Cerebellar nuclear complex (tissue), 1 donor: ENCODE measurements at places on chromosomes 16 and 17.

- DNase-seq = no peak
Measured at GRCh38 chr17:44775838-44776621, 17.2 kb downstream of the ADAM11 start.

DNA sequence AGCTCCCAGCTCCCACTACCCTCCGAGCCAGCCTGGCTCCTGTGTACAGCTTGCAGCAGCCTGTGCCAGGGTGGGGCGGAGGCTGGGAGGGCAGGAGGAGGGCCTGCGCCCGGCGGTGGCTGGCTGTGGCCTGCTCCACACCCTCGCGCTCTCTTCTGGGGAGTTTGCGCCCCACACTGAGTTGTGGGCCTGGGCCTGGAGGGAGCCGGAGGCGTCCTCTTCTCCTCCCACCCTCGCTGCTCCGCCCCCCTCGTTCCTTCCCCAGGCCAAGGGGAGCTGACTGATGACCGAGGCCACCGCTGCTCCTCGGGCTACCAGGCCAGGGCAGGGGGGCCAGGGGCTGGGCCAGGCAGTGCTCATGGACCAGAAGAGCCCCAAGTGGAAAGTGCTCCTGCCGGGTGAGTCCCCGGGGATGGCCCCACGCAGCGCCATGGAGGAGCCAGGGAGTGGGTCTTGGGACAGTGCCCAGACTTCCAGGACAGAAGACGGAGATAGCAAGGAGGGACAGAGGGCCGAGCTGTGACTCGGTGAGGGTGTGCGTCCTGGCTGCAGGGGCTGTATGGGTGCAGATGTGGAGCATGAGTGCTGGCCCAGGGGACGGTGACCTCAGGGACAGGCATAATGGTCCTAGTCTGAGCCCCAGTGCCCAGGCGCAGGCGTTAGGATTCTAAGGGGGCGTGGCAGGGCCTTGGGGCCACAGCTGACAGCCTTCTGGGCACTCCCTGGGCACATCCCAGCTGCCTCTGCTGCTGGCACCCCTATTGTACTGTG, 242.1 kb upstream of the GSE1 start:
- DNase-seq = no peak

GRCh38 chr17:74748529-74749278, at the start of gene NHERF1:
Gene NHERF1 (plus strand): TSS chr17:74748628. CDS start chr17:74748847, 219 bp downstream.
- DNase-seq = peak; percentile 76

DNA sequence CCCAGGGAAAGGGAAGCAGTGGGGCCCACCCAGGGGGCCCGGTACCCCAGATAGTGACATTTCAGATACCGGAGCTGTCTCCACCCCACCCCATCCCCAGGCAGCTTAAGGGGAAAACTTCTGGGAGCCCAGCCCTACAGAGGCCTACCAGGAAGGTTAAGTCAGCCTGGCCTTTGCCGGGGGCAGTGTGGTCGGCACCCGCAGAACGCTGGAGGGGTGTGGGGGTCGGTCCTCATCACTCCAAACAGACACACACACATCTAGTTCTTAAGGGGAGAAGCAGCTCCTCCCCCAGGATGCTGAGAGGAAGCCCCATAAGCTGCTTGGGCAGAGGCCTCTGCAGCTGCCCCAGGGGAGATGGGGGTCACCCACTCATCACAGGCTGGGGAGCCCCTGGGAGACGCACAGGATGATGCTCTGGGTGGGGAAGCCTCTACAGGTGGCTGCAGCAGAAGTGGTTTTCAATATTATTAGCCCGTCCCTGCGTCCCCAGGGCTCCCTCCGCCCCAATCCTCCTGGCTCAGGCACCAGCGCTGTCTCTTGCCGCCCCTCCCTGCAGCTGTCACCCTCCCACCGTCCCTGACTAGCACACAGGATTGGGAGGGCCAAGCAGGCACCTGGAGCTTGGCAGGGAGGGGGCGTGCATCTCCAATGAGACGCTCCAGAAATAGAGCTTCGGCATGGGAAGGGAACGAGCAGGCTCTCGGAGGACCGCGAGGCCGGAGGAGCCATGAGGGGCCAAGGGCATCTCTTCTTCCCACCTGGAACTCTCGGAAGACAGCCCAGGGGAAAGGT, 1.4 kb upstream of the ABR start:
- no peak for DNase-seq

DNA sequence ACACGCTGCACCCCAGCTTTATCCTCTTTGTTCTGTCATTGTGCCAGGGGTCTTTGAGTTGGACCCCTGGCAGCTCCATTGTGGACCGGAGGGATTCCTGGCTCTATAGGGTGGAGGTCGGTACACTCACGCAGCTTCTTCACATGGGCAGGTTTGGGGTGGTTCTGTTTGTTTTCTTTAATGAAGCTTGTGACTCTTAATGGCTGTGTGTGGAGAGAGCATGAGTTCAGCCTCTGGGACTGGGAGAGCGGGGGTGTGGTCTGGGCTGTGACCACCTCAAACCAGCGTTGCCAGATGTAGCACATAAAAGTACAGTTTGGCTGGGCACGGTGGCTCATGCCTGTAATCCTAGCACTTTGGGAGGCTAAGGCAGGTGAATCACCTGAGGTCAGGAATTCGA, 21.2 kb upstream of the NAGLU start:
- DNase-seq = no peak

- DNase-seq = no peak
Measured at GRCh38 chr17:64774888-64775540, 112.9 kb upstream of the SMURF2 start.

GRCh38 chr17:27207073-27207513, 86.8 kb upstream of the WSB1 start:
- no peak for DNase-seq

DNA sequence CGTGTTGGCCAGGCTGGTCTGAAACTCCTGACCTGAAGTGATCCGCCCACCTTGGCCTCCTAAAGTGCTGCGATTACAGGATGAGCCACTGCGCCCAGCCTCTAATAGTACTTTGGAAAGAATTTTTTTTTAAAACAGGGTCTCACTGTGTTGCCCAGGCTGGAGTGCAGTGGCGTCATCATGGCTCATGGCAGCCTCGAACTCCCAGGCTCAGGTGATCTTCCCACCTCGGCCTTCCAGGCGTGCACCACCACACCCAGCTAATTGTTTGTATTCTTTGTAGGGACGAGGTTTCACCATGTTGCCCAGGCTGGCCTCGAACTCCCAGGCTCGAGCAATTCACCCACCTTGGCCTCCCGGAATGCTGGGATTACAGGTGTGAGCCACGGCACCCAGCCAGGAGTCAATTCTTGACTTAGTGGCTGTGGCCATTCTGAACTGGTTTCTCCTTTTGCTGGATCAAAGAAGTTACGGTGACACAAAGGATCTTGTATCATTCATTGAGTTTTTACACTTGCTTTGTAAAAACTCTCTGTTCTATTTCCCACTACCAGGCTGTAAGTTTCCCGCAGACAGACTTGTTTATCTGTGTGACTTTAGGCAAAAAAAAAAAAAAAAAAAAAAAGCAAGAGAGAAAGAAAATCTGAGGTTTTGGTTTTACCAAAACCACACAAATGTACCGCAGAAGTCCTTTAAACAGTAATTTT, 12.7 kb upstream of the COTL1 start:
- no peak for DNase-seq

DNA sequence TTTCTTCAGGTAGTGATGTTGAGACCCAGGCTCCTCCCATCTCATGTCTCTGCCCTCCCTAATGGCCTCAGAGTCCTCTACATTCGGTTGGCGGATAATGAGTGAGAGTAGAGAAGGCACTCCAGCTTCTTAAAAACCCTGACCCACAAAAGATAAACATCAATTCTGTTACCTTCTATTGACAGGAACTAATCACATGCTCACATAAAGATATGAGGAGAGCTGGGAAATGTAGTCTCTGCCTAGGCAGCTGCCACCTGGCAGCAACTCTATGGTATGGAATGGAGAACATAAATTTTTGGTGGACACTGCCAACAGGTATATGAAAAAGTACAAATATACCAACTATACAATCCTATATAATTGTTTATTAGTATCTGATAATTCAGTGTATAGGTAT, 110.7 kb upstream of the HLF start:
- no peak for DNase-seq

GRCh38 chr17:40063901-40064531, 1.3 kb downstream of the THRA start:
- no peak for DNase-seq

GRCh38 chr17:6543079-6544010, 13.0 kb downstream of the PITPNM3 start:
- DNase-seq = no peak

- no peak for DNase-seq
Measured at GRCh38 chr17:82870541-82870940, 30.7 kb upstream of the ZNF750 start.

- DNase-seq = no peak
Measured at GRCh38 chr17:17871913-17872312, 35.1 kb upstream of the SREBF1 start.

- no peak for DNase-seq
Measured at GRCh38 chr16:55283812-55284717, 39.9 kb upstream of the IRX6 start.

- no peak for DNase-seq
Measured at GRCh38 chr17:56489980-56490379, 103.5 kb upstream of the NOG start.

DNA sequence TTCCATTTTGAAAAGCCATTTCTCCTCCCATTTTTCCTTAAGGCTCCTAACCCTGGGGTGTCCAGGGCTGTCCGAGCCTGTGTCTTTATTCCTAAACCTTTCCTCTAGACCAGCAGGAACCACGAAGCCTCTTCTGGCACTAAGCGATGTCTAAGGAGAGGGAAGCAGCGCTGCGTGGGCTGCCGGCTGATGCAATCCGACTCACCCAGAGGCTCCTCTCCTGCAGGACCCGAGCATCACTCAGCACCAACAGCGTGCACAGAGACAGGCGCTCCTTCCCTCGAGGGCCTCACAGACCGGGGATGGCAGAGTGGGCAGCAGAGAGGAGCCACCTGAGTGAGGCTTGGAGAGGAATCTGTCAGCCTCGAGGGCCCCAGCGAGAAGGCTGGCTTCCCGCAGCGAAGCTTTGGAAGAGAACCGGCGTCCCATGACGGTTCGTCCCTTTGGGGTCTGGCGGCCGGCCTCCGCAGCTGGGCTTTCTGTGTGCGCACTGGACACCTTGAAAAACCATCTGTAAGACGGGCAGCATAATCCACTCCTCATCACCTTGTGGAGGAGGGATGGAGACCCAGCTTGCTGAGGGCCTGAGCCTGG, 174.3 kb downstream of the FOXL1 start:
- DNase-seq = no peak

GRCh38 chr16:50841081-50841886, 99.4 kb downstream of the CYLD start:
- no peak for DNase-seq

DNA sequence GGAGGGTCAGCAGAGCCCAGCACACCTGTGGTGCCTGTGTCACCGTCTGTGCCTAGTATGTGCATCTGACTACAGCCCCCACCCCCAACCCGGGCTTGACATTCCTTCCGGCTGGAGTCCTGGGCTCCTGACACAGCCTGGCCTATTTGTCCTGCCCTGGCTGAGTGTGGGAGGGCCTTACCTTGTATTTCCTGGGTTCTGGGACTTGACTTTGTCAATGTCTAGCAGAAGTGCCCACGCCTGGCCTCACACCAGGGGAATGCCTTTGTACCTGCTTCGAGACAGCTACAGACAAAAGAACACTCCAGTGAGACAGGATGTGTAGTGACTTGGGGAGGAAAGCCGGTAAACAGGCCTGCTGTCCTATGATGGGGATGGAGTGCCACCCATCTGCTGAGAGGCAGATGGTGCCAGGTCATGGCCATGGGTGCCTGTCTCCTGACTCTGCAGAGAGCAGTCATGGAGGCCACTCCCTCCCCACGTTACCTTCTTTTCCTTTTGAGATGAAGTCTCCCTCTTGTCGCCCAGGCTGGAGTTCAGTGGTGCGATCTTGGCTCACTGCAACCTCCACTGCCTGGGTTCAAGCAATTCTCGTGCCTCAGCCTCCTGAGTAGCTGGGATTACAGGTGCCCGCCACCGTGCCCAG, 42.8 kb downstream of the TNFRSF13B start:
- DNase-seq = no peak

- no peak for DNase-seq
Measured at GRCh38 chr16:72844225-72844920, 203.6 kb downstream of the ZFHX3 start.

DNA sequence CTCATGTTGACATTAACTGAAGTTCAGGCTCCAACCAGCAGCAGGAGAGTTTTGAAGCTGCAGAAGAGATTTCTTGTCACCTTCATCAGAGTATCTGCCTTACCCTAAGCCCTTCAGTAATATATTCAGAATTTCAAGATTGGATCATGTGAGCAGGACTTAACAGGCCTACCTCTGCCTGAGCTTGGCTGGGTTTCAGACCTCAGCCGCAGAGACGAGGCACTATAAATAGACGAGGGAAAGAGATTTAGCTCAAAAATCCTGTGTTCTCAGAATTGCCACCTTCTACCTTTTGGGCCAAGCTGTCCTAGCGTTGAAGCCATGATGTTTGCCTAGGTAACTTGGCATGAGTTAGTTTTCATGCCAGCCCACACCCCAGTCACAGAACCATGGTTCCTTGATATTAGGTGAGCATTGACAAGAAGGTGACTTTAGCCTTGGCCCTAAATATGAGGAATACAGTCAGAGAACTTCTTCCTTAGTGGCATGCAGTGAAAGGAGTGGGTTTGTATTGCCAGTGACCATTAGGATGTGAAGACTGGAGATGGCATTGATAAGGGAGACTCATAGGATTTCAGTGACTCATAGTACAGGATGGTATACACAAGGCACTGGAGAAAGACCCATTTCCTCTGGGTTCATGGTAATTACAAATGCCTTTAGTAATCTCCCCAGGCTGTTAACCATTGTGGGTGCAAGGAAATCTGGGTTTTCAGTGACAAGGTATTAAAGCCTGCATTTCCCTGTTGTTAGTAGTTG, 224.3 kb downstream of the MSI2 start:
- DNase-seq = no peak

- DNase-seq = no peak
Measured at GRCh38 chr16:82814059-82814458, 187.3 kb downstream of the CDH13 start.

DNA sequence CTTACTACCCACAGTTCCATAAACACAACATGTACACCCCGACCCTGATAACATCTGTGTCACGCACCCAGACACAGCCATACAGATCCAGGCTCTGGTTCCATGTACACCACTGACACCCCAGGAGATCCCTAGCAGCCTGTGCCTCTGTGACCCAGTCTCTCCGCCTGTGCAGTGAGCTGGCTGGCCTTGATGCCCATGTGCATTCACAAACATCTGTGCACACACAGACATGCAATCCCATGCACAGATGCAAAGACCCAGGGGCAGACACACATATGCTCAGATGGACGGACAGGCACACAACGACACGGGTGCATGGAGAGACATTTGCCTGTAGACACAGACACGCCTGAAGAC, 4.1 kb downstream of the CCDC102A start:
- no peak for DNase-seq

DNA sequence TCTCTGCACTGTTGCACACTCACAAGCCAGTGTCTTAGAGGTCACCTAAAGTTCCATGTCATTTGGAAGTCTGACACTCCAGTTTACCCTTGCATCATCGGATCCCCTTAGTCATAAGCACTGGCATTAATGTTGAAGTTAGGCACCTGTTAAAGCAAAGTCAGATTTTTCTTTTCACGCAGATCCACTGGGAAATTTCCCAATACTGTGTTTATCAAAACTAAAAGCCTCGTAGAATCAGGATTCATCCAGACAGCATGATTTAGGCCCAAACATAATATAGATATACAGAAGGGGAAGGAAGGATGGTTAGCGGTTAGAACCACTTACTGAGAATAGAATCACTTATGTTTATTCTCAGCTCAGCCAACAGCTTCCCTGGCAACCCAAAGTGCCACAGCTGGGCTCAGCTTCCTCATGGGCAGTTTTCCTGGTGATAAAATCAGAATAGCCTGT, 30.1 kb upstream of the HAPSTR1 start:
- DNase-seq = no peak

- DNase-seq = no peak
Measured at GRCh38 chr17:17677299-17678040, 3.8 kb upstream of the RAI1 start.

- no peak for DNase-seq
Measured at GRCh38 chr17:50681263-50682200, 26.2 kb downstream of the ANKRD40 start.
